ENCODE measurements at places on chromosomes 16 and 17. TPM values are rescaled to one million over a fixed set of nuclear protein-coding genes. Genes with fewer than 3 reads are reported as not detected.

ZNF689 gene
- total RNA-seq: 8.0 TPM

- DNase-seq: peak; percentile 51
- H3K27ac ChIP-seq: peak overlapping the region; percentile 32
- no peaks in the 10 kb centered on the region for H3K36me3 ChIP-seq
- H3K4me3 ChIP-seq: no peak overlapping the region
- H3K4me1 ChIP-seq: no peaks in the 10 kb centered on the region
Observed at GRCh38 chr16:90077757-90078578, 837 bp upstream of the PRDM7 start.

DNA sequence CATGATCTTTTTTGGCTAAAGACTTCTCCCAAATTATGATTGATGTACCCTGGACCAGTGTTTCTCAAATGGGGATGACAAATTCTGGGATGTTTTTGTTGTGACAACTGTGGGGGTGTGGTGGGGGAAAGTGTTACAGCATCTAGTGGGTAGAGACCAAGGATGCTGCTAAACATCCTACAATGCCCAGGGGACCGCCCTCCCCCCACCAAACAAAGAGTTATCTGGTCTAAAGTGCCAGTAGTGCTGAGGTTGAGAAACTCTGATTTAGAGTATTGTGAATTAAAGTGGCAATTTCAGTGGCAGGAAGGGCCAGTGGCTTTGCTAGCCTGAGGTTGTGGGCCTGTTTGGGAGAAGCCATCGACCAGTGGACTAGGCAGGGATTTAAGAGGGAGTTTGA, 33.3 kb downstream of the SLC47A2 start:
- no peak overlapping the region for H3K4me3 ChIP-seq
- DNase-seq: no peak
- H3K27me3 ChIP-seq: no peaks in the 10 kb centered on the region

DNA sequence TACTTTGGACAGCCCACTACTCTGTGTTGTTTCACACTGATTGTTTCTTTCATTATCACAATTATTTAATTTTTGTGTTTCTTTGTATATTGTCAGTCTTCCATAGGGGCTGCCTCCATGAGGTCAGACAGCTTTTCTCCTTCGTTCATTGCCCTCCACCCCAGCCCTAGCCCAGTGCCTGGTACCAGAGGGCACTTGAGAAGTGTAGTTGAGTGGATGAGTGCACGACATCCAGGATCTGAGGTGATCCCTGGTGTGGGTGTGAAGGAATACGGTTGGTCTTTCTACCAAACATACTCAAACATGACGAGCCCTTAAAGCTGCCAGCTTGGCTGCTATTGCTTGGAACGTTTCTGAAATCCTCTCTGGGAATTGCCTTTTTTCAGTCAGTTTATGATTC, 37.9 kb downstream of the DHRS7B start:
- H3K36me3 ChIP-seq: no peaks in the 10 kb centered on the region
- H3K4me1 ChIP-seq: no peaks in the 10 kb centered on the region
- H3K4me3 ChIP-seq: no peak overlapping the region
- no peak for DNase-seq
- no peaks in the 10 kb centered on the region for H3K27me3 ChIP-seq

SLX1A gene
- total RNA-seq: 22.1 TPM

PNMT gene
- total RNA-seq: 51.9 TPM

SLC5A11 gene
- total RNA-seq: 1.2 TPM

- peak overlapping the region; percentile 56 for H3K27ac ChIP-seq
- H3K36me3 ChIP-seq: no peaks in the 10 kb centered on the region
- H3K4me1 ChIP-seq: peaks cover 17% of the 10 kb centered on the region
- DNase-seq: no peak
- no peaks in the 10 kb centered on the region for H3K27me3 ChIP-seq
Observed at GRCh38 chr17:39281806-39282205, 56.1 kb upstream of the STAC2 start.

ASGR1 gene
- 59.6 TPM for total RNA-seq

- no peaks in the 10 kb centered on the region for H3K27me3 ChIP-seq
- no peaks in the 10 kb centered on the region for H3K4me1 ChIP-seq
- no peak overlapping the region for H3K27ac ChIP-seq
- H3K4me3 ChIP-seq: no peak overlapping the region
- no peaks in the 10 kb centered on the region for H3K36me3 ChIP-seq
Observed at GRCh38 chr17:78535273-78536197, 41.7 kb downstream of the DNAH17 start.

- peaks cover 24% of the 10 kb centered on the region for H3K4me1 ChIP-seq
- H3K27ac ChIP-seq: peak overlapping the region; percentile 99
- no peaks in the 10 kb centered on the region for H3K27me3 ChIP-seq
- no peaks in the 10 kb centered on the region for H3K36me3 ChIP-seq
- DNase-seq: peak; percentile 45
Observed at GRCh38 chr16:68083861-68084503, 1.2 kb upstream of the NFATC3 start.

MPHOSPH6 gene
- 38.4 TPM for total RNA-seq

- no peak for DNase-seq
- H3K27ac ChIP-seq: no peak overlapping the region
- peaks cover 5% of the 10 kb centered on the region for H3K27me3 ChIP-seq
- H3K4me1 ChIP-seq: no peaks in the 10 kb centered on the region
Observed at GRCh38 chr17:51612692-51613091, 352.3 kb downstream of the UTP18 start.

GRCh38 chr16:6483469-6484033, 849.1 kb upstream of the RBFOX1 start:
- no peak for DNase-seq
- no peaks in the 10 kb centered on the region for H3K4me1 ChIP-seq
- H3K36me3 ChIP-seq: no peaks in the 10 kb centered on the region
- H3K27ac ChIP-seq: no peak overlapping the region
- peaks cover 27% of the 10 kb centered on the region for H3K27me3 ChIP-seq

ELMO3 gene
- 18.7 TPM for total RNA-seq

ZG16 gene
- 2.1 TPM for total RNA-seq

CASKIN1 gene
- total RNA-seq: 0.47 TPM

- DNase-seq: no peak
- no peaks in the 10 kb centered on the region for H3K36me3 ChIP-seq
- peak overlapping the region; percentile 98 for H3K27ac ChIP-seq
- H3K27me3 ChIP-seq: no peaks in the 10 kb centered on the region
- peak overlapping the region; percentile 65 for H3K4me3 ChIP-seq
Observed at GRCh38 chr17:16215965-16216316, 607 bp upstream of the NCOR1 start.

DNA sequence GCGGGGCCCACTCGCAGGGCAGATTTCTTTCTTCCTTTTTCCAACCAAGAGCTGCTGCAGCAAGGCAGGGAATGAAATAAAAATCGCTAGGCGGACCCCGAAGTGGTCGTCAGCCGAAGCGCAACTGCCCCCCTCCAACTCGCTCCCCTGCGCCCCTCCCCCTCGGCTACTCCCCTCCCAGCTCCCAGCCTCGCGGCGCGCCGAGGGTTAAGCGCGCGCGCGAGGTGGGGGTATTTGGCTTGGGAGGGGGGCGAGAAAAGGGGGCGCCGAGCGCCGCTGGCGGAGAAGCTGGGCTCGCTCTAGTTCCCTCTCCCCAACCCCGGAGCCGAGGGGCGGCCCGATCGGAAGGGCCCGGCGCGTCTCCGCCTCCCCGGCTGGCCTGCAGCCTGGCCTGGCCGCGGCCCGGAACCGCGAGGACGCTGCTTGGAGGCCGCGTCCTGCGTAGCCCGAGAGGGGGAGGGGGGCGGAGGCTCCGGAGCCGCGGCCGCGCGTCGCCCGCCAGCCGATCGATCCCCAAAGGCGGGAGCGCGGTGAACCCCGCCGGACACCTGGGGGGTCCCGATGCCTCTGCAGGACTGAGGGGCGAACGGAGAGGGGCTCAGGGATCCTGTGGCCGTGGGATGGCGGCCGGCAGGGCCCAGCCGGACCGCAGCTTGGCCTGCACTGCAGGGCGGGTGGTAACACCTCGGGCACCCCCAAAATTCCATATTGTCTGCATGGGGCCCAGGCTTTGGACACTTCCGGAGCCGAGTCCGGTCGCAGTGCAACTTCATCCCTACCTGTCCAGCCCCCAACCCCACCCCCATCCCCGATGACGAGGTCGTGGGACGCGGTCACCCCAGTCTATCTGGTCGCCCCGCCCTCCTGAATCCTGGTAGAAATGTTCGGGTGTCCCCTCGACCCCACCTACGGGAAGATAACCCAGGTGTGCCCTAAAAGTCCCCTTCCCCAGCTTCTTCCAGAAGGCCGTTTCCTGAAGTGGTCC, 4.9 kb upstream of the CBX4 start:
- H3K4me3 ChIP-seq: peak overlapping the region; percentile 75
- H3K4me1 ChIP-seq: peaks cover 63% of the 10 kb centered on the region
- H3K27me3 ChIP-seq: peaks cover 37% of the 10 kb centered on the region
- DNase-seq: peak; percentile 89

SLC35G6 gene
- total RNA-seq: not detected

- no peak for DNase-seq
- no peaks in the 10 kb centered on the region for H3K36me3 ChIP-seq
- no peaks in the 10 kb centered on the region for H3K27me3 ChIP-seq
- H3K4me1 ChIP-seq: peaks cover 7% of the 10 kb centered on the region
- no peak overlapping the region for H3K27ac ChIP-seq
Observed at GRCh38 chr17:69729944-69730343, 315.4 kb downstream of the MAP2K6 start.

- no peaks in the 10 kb centered on the region for H3K36me3 ChIP-seq
- DNase-seq: no peak
- H3K27me3 ChIP-seq: no peaks in the 10 kb centered on the region
- H3K4me1 ChIP-seq: no peaks in the 10 kb centered on the region
Observed at GRCh38 chr17:14442798-14443528, 142.1 kb downstream of the HS3ST3B1 start.

- no peak overlapping the region for H3K4me3 ChIP-seq
- H3K4me1 ChIP-seq: no peaks in the 10 kb centered on the region
- no peaks in the 10 kb centered on the region for H3K27me3 ChIP-seq
- DNase-seq: peak; percentile 45
- H3K27ac ChIP-seq: no peak overlapping the region
Observed at GRCh38 chr16:87723226-87723623, 42.6 kb downstream of the KLHDC4 start.

GRCh38 chr17:76197911-76198310, 42.4 kb downstream of the RNF157 start:
- H3K4me1 ChIP-seq: no peaks in the 10 kb centered on the region
- H3K27ac ChIP-seq: no peak overlapping the region
- H3K27me3 ChIP-seq: no peaks in the 10 kb centered on the region
- H3K36me3 ChIP-seq: no peaks in the 10 kb centered on the region

GRCh38 chr17:54860617-54861470, 39.8 kb upstream of the TOM1L1 start:
- H3K27ac ChIP-seq: no peak overlapping the region
- no peaks in the 10 kb centered on the region for H3K27me3 ChIP-seq
- peaks cover 3% of the 10 kb centered on the region for H3K4me1 ChIP-seq
- H3K36me3 ChIP-seq: no peaks in the 10 kb centered on the region
- DNase-seq: peak; percentile 39
- no peak overlapping the region for H3K4me3 ChIP-seq

GRCh38 chr17:4753392-4753791, 13.7 kb upstream of the CXCL16 start:
- H3K4me3 ChIP-seq: no peak overlapping the region
- H3K36me3 ChIP-seq: no peaks in the 10 kb centered on the region
- H3K4me1 ChIP-seq: no peaks in the 10 kb centered on the region
- no peak for DNase-seq
- no peak overlapping the region for H3K27ac ChIP-seq
- H3K27me3 ChIP-seq: peaks cover 9% of the 10 kb centered on the region

EPX gene
- total RNA-seq: not detected

GRCh38 chr16:69466547-69466946, 42.1 kb downstream of the CYB5B start:
- H3K27me3 ChIP-seq: no peaks in the 10 kb centered on the region
- H3K4me1 ChIP-seq: peaks cover 15% of the 10 kb centered on the region
- no peak for DNase-seq
- H3K27ac ChIP-seq: no peak overlapping the region
- no peak overlapping the region for H3K4me3 ChIP-seq
- H3K36me3 ChIP-seq: no peaks in the 10 kb centered on the region

GRCh38 chr16:74679983-74680382, 13.3 kb upstream of the RFWD3 start:
- DNase-seq: no peak
- H3K4me3 ChIP-seq: no peak overlapping the region
- no peaks in the 10 kb centered on the region for H3K4me1 ChIP-seq
- H3K36me3 ChIP-seq: no peaks in the 10 kb centered on the region

CD300E gene
- 0.03 TPM for total RNA-seq

- no peaks in the 10 kb centered on the region for H3K36me3 ChIP-seq
- H3K4me3 ChIP-seq: no peak overlapping the region
- peak; percentile 45 for DNase-seq
- H3K4me1 ChIP-seq: peaks cover 25% of the 10 kb centered on the region
- H3K27ac ChIP-seq: no peak overlapping the region
Observed at GRCh38 chr16:8887952-8888560, 5.9 kb downstream of the LITAFD start.

GRCh38 chr16:8295513-8296237, 294.6 kb downstream of the TMEM114 start:
- no peak overlapping the region for H3K27ac ChIP-seq
- H3K36me3 ChIP-seq: no peaks in the 10 kb centered on the region
- H3K4me1 ChIP-seq: no peaks in the 10 kb centered on the region
- no peak for DNase-seq
- no peak overlapping the region for H3K4me3 ChIP-seq
- H3K27me3 ChIP-seq: no peaks in the 10 kb centered on the region

DNA sequence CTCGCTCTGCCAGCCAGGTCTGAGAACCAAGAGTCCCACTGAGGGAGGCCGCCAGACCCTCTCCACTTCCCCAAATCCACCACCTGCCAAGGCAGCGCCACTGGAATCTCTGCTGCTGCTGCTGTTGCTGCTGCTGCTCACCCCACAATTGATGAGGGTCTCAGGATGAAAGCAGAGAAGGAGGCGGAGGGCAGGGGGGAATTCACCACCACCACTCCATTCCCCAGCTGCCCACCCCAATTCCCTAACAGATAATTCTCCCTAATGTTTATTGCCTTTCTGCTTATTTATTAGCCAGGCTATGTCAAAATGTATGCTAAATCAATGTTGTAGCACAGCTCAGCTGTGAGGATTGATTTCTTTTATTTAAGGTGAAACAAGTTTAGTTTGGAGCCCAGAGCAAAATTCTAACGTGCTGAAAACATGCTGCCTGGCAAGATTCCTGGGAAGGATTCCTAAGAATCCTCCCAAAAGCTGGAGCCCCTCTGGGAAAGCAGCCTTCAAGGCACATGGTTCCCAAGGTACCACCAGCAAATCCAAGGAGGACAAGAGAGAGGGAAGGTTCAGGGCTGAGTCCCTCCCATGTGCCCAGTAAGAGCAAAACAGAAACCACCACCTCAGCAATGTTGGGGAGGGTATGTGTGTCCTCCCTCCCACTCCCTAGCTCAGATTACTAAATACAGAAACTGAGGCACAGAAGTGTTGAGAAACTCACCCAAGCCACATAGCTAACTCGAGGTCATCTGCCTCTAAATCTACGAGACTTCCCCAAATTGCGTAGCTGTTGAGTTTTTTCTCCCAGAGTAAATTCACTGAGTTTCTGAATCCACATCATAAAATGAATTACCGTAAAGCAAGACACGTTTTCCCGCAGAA, 12.2 kb upstream of the CDH5 start:
- DNase-seq: no peak
- no peaks in the 10 kb centered on the region for H3K4me1 ChIP-seq
- no peaks in the 10 kb centered on the region for H3K27me3 ChIP-seq
- no peaks in the 10 kb centered on the region for H3K36me3 ChIP-seq
- no peak overlapping the region for H3K4me3 ChIP-seq

GRCh38 chr16:48850097-48850770, 240.3 kb upstream of the N4BP1 start:
- DNase-seq: no peak
- no peak overlapping the region for H3K27ac ChIP-seq
- no peaks in the 10 kb centered on the region for H3K27me3 ChIP-seq
- H3K36me3 ChIP-seq: no peaks in the 10 kb centered on the region
- H3K4me3 ChIP-seq: no peak overlapping the region

FGF11 gene
- total RNA-seq: 1.4 TPM

Data from hepatocyte (in vitro differentiated cells).